ENCODE measurements at places on chromosomes 3 and 15. TPM values are rescaled to one million over a fixed set of nuclear protein-coding genes. Genes with fewer than 3 reads are reported as not detected.

TNFSF10 gene
- 2.2 TPM for total RNA-seq

SLC7A14 gene
- 5.6 TPM for total RNA-seq

TNNC1 gene
- total RNA-seq = not detected

KLHL40 gene
- not detected for total RNA-seq

GOLGA6L10 gene
- 14.1 TPM for total RNA-seq

GOLGA8T gene
- total RNA-seq = 0.31 TPM

THRB gene
- 47.0 TPM for total RNA-seq

TAGLN3 gene
- total RNA-seq = 141 TPM

CYP1A1 gene
- 0.31 TPM for total RNA-seq

MKRN3 gene
- total RNA-seq = 53.5 TPM

SLC24A5 gene
- not detected for total RNA-seq
